Stomach (tissue), 19 donors: ENCODE measurements at places on chromosomes 7 and 10. TPM values are rescaled to one million over a fixed set of nuclear protein-coding genes. Genes with fewer than 3 reads are reported as not detected.
A peak's percentile ranks its signal among the peaks of the same experiment; 100 is the strongest.

The MMD2 gene
- total RNA-seq: not detected

DNA sequence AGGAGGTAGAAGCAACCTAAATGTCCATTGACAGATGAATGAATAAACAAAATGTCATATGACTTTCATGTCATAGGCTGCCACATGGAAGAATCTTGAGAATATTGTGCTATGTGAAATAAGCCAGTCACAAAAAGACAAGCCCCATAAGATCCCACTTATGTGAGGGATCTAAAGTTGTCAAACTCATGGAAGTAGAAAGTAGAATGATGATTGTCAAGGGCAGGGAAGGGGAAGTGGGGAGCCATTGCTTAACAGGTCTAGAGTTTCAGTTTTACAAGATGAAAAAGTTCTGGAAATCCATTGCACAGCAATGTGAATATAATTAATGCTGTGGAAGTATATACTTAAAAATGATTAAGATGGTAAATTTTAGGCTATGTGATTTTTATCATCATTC is 229.3 kb upstream of the KMT2E start:
- no peak overlapping the region for H3K4me3 ChIP-seq
- H3K27me3 ChIP-seq: no peaks in the 10 kb centered on the region
- no peaks in the 10 kb centered on the region for H3K36me3 ChIP-seq
- H3K4me1 ChIP-seq: no peaks in the 10 kb centered on the region

The FFAR4 gene
- total RNA-seq: 1.7 TPM

The OPN4 gene
- not detected for total RNA-seq

DNA sequence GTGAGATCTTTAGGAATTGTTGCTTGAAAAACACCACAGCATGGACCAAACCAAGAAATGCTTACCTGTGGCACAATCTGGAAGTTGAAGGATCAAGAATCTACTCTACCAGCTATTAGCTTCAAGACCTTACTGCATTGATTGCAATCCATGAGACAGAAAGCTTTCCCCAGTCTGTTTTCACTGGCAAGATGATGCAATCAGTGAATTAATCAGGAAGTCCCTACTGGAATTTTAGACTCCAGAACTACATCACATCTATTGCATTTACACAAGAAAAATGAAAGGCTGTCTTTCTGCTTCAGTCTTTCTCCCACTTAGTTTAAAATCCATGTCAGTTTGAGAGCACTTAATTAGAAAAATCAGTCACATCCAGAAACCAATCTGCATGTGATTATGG is 191.7 kb downstream of the TFEC start:
- H3K36me3 ChIP-seq: no peaks in the 10 kb centered on the region
- no peaks in the 10 kb centered on the region for H3K27me3 ChIP-seq
- no peak overlapping the region for H3K4me3 ChIP-seq

The CLDN3 gene
- not detected for total RNA-seq

DNA sequence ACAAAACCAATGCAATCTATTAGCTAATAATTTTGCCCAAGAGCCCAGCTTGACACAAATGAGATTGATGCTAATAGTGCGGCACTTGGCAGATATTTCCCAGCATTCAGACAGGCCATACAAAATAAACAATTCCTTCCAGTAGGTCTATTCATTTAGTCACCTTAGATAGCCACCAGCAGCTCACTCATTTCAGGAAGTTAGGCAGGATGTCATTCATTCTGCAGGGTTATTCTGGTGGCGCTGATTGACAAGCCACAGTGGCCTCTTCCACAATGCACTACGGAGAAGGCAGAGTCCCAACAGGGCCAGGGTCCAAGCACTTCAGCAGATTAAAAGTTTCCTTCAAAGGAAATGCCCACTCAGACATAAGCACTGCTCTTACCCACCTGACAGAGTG is 55.8 kb downstream of the PIK3AP1 start:
- no peaks in the 10 kb centered on the region for H3K4me1 ChIP-seq
- no peak for DNase-seq
- H3K27ac ChIP-seq: no peak overlapping the region
- H3K36me3 ChIP-seq: no peaks in the 10 kb centered on the region

The CTAGE4 gene
- total RNA-seq: 3.3 TPM

DNA sequence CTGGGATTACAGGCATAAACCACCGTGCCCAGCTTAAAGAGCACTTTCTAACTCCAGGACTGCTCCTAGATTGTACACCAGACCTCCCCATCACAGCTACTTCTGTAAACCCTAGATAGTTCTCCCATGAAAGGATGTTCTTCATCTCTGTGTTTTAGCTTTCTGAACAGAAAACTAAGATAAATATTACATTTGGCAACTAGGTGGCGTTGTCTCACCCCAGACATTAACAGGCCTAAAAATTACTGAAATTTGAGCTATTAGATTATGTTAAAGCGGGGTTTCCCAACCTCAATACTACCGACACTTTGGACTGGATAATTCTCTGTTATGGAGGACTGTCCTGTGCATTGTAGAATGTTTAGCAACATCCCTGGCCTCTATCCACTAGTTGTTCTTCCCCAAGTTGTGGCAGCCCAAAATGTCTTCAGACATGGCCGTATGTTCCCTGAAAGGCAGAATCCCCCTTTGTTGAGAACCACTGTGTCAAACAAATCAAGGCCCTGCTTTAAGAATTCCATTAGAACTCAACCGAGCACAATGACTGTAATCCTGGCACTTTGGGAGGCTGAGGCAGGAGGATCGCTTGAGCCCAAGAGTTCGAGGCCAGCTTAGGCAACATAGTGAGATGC is 19.1 kb downstream of the ATOH7 start:
- H3K27me3 ChIP-seq: no peaks in the 10 kb centered on the region
- no peaks in the 10 kb centered on the region for H3K36me3 ChIP-seq
- H3K4me1 ChIP-seq: no peaks in the 10 kb centered on the region
- H3K4me3 ChIP-seq: no peak overlapping the region

DNA sequence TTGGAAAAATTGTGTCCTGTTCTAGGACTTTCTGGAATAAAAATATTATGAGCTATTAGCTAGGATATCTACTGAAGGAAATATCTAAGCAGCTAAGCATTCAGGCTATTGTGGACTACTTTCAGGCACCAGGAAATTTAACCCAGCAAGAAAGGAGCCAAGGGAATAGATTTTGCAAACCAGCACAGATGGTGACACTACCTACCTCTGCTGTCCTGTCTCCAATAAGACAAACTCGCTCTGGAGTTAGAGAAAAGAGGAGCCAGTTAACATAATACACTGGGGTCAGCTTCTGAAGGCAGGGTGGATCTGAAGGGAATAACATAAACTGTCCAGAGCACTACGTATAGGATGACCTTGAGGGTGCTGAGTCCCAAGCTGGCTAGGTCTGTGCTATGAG is 223.7 kb upstream of the PRSS58 start:
- no peak overlapping the region for H3K27ac ChIP-seq
- H3K36me3 ChIP-seq: no peaks in the 10 kb centered on the region
- no peak overlapping the region for H3K4me3 ChIP-seq
- DNase-seq: no peak
- no peaks in the 10 kb centered on the region for H3K27me3 ChIP-seq

- no peaks in the 10 kb centered on the region for H3K36me3 ChIP-seq
- H3K4me3 ChIP-seq: no peak overlapping the region
- DNase-seq: no peak
- peaks cover 3% of the 10 kb centered on the region for H3K4me1 ChIP-seq
Observed at GRCh38 chr10:114746531-114746930, 75.0 kb upstream of the FHIP2A start.

- H3K4me3 ChIP-seq: no peak overlapping the region
- no peak for DNase-seq
- no peaks in the 10 kb centered on the region for H3K36me3 ChIP-seq
- peaks cover 6% of the 10 kb centered on the region for H3K4me1 ChIP-seq
Observed at GRCh38 chr10:110548002-110548401, 19.5 kb upstream of the SMC3 start.

DNA sequence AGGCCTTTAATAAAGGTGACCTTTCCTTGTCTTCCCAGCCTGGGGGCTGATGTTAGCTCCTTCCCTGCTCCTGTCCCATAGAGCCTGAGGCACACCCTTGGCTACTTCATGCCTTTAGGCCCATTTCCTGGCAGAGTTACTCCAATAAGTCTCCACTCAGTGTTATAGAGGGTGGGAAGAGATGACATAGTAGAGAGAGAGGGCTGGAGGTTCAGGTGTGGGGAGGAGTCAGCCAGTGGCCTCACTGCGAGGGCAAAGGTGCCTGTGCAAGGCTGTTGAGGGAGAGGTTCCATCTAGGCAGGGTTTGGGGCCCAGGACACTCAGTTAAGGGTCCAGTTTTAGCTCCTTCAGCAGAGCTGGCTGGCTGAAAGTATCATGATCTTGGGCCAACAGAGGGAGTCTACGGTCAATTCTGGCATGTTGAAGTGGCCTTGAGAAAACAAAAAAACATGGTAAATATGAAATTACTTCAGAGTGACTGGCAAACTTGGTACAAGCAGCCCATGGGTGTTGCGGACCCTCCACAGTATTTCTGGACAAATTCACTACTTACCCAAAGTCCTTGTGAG is 67.9 kb downstream of the ZNF783 start:
- no peaks in the 10 kb centered on the region for H3K27me3 ChIP-seq
- no peak overlapping the region for H3K4me3 ChIP-seq
- no peaks in the 10 kb centered on the region for H3K36me3 ChIP-seq
- no peak for DNase-seq
- no peak overlapping the region for H3K27ac ChIP-seq

DNA sequence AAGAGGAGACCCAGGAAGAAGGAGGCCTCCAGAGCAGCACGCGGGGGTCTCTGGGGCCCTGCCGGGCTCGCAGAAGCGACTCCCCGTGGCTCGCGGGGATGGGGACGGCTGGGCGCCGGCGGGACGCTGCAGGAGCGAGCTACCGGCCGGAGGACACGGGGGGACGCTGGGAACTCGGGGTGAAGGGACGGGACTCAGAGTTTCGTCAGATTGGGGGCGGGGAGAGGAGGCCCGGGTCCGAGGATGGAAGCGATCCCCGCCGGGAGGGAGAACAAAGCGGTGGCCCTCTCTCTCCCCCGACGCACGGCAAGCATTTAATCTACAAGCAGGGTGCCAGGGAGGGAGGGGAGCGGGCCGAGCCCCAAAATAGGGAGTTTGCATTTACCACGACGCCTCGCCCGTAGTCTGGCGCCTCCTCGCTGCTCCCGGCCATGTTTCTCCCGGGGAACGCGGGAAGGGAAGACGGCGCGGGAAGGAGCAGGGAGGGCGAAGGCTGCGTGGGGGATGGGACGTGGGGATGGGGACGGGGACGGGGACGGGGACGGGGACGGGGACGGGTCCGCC is at the start of gene PRTFDC1:
Gene PRTFDC1, minus strand, starts transcription at position 464 of the 564 bp plus-strand sequence. Its CDS starts 31 bp downstream, at position 433.
- peak within 1 kb of the TSS; percentile 92 for H3K27ac ChIP-seq
- peaks cover 9% of the 10 kb centered on the region for H3K4me1 ChIP-seq
- peak; percentile 85 for DNase-seq
- H3K36me3 ChIP-seq: no peaks in the 10 kb centered on the region
- peak within 1 kb of the TSS; percentile 67 for H3K4me3 ChIP-seq
- H3K27me3 ChIP-seq: no peaks in the 10 kb centered on the region

- H3K4me3 ChIP-seq: no peak overlapping the region
- DNase-seq: no peak
- H3K4me1 ChIP-seq: peaks cover 9% of the 10 kb centered on the region
- H3K27ac ChIP-seq: no peak overlapping the region
- H3K27me3 ChIP-seq: no peaks in the 10 kb centered on the region
Observed at GRCh38 chr7:140009735-140010134, 53.0 kb downstream of the PARP12 start.

The TACC2 gene
- 73.7 TPM for total RNA-seq

GRCh38 chr10:47415520-47416304 is 31.6 kb upstream of the ZNF488 start:
- DNase-seq: no peak
- H3K4me3 ChIP-seq: no peak overlapping the region
- no peaks in the 10 kb centered on the region for H3K36me3 ChIP-seq
- peaks cover 10% of the 10 kb centered on the region for H3K27me3 ChIP-seq
- H3K4me1 ChIP-seq: no peaks in the 10 kb centered on the region

- no peaks in the 10 kb centered on the region for H3K4me1 ChIP-seq
- H3K36me3 ChIP-seq: no peaks in the 10 kb centered on the region
- no peak overlapping the region for H3K4me3 ChIP-seq
- no peaks in the 10 kb centered on the region for H3K27me3 ChIP-seq
- DNase-seq: no peak
Observed at GRCh38 chr10:31490858-31491504, 172.0 kb downstream of the ZEB1 start.

DNA sequence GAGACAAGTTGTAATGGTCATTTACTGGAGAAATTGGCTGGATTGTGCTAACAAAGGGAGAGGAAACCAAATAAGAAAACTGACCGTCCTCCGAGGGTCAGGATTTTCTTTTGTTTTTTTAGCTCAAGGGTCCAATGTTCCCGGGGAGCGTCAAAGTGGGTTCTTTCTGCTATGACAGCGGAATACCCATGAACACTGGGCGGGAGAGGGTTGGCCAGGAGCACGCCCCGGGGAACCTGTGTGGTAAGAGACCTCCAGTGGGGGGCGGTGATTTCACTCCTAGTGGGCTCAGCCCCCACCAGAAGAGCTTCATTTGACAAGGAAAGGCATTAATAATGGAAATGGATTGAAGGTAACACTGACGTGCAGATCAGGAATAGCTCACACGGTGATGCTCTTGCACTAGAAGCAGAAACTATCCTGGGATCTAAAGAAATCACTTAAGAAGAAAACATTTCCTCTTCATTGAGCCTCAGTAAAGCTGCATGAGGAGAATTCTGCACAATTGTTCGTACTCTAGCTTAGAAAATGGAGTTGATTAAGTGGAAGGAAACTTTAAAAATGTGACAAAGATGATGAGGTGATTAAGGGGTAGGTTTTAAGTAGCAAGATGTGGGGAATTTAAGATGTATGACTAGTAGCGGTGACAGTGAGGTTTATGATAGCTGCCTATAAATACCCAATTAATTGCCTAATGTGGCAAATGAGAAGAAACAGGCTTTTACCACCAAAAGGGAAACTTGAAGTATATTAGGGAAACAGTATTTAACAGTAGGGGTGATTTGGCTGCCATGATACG is 627.2 kb downstream of the SUGCT start:
- no peak overlapping the region for H3K4me3 ChIP-seq
- no peak for DNase-seq
- no peak overlapping the region for H3K27ac ChIP-seq
- peaks cover 15% of the 10 kb centered on the region for H3K4me1 ChIP-seq
